ENCODE measurements at places on chromosomes 4 and X. TPM values are rescaled to one million over a fixed set of nuclear protein-coding genes. Genes with fewer than 3 reads are reported as not detected.

Gene OTUD5
- 27.7 TPM for total RNA-seq

Gene CLNK
- not detected for total RNA-seq

Gene RHOXF2
- total RNA-seq = not detected

Gene KCNE5
- not detected for total RNA-seq
